ENCODE measurements at places on chromosomes 2 and 18. TPM values are rescaled to one million over a fixed set of nuclear protein-coding genes. Genes with fewer than 3 reads are reported as not detected.

Gene UGT1A5
- total RNA-seq, result not detected

Gene EIF5B
- total RNA-seq, result 19.1 TPM

GRCh38 chr2:73033142-73033765 lies 38.3 kb downstream of the SFXN5 start:
- peak; percentile 11 for DNase-seq

DNA sequence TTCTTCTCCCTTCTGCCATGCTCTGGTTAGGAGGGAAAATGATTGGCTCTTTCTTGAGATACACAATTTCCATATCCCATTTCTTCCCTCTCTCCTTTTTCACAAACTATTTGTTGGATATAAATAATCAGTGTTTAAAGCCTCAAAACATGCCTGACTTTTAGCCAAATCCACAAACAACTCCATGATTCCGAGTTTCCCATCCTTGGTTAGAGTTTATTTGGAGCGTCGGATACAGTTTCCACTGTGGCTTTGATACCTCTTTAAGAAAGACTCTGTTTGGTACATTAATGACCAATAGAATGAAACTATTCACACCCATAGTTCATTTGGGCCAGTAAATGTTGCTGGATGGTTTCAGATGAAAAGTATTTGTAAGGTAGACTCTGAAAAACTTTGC lies 5.9 kb upstream of the FHL2 start:
- no peak for DNase-seq

DNA sequence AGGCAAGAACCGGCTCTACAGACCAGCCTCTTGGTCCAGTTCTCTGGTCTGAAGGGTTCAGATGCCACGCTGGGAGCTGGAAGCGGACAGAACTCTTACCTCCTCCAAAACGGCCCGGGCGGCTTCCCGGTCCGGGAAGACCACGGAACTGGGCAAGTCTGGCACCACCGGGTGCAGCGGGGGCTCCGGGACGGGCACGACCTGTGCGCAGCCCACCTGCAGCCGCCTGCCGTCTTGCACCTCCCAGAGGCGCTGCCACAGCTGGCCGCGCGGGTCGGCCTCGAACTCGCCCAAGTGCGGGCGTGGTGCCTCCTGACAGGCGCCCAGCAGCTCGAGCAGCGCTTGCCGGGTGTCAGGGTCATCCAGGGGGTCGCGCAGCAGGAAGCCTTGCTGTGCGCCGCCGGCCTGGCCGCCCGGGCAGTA lies 773 bp downstream of the CMPK2 start:
- no peak for DNase-seq

DNA sequence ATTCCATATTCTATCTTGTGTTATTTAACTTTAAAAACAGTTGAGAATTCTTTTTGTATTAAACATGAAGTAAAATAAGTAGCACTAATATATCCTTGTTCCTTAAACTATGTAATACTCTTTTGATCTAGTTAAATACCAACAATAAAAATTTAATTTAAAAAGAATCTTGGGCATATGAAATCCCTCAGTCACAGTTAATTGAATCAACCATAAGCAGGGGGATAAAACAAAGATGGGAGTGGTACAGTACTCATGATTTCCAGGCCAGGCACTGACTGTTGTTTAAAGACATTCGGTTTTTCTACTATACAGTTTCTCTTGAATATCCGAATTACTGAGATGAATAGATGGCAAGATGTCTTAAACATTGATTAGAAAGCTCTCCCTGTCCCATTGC lies 99.5 kb downstream of the TAF4B start:
- DNase-seq, result no peak

GRCh38 chr2:74833418-74834233 lies at the start of gene HK2:
Gene HK2, plus strand, starts transcription at chr2:74834127. Its CDS starts 454 bp downstream, at chr2:74834581.
- no peak for DNase-seq

Data from A172 (cell line).